ENCODE measurements at places on chromosomes 3 and 15.

DNA sequence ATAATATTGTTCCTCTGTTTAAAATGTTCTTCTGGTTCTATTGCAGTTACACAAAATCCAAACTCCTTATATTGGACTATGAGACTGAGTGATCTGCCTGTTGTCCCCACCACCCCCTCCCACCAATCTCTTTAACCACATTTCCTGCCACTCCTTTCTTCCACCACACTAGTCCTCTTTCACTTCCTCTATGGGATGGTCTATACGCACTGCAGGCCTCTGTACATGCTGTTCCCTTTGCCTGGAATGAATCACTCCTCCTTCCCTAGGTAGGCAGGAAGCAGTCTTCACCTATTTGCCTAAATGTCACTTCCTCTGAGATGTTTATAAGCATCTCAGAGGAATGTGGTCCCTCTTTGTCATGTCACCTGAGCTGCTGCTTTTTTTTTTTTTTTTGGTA is 4.0 kb downstream of the MAP2K1 start:
- peak; percentile 24 for DNase-seq

GRCh38 chr3:194715022-194715800 is 29.5 kb downstream of the FAM43A start:
- DNase-seq = no peak

DNA sequence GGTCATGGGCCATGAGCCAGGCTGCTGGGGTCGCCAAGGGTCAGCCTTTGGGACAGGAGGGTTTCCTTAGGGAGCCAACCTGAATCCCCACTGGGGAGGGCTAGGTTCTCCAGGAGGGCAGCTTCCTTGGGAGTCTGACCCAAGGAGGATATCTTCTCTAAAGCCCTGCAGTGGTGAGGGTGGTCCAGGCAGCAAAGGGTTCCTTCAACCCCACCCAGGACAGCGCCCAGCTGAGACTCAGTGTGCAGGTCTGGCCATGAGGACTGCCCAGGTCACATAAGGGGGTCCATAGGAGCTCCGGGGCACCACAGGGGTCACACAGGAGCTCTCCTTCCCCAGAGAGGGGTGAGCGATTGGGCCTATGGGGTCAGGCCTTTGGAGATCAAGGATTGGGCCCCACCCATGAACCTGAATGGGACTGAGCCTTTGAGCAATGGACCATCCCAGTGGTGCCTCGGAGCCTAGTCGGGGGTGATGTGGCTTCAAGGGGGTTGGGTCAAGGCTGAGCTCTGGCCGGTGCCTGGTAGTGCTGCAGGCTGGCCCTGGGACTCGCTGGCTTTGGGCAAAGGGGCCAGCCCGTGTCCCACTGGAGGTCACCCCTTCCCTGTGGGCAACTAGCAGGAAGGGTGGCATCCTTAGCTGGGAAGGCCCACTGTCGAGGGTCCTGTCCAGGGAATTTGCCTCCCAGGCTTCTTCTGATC is 216.5 kb downstream of the SNRPN start:
- DNase-seq = peak; percentile 6

DNA sequence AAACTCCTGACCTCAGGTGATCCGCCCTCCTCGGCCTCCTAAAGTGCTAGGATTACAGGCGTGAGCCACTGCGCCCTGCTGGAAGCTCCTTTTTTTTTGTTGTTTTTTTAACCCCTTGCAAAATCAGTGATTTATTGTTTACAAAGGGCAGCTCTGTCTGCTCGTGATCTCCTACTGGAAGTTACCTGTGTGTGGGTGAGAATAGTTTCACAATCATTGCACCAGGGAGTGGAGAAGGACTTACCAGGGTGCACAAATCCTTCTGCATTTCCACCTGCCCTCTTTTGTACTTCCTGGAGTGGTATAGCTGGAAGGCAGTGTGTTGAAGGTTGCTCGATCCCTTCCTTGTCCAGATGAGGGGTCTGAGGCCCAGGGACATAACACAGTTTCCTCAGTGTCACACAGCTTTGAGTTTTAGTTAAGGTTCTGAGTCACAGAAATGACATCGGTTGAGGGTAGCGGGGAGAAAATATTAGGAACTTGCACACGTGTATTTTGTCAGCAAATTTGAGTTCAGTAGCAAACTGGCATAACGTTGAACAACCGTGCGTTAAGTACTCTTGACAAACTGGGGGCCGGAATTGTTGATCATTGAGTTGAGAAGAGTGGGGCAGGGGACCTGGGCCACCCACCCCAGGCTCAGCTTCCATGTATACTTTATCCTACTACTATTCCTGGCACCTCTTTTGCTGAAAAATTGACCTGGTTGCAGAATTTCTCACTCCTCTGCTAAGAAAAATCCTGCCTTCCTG is 11.3 kb upstream of the TRAK1 start:
- no peak for DNase-seq

- no peak for DNase-seq
These were observed 439.4 kb upstream of the RBMS3 start for GRCh38 chr3:28841441-28841840.

- DNase-seq = no peak
These were observed 620.3 kb upstream of the AGTR1 start for GRCh38 chr3:148077318-148077923.

GRCh38 chr3:80543154-80543553 is 775.4 kb upstream of the ROBO1 start:
- no peak for DNase-seq

DNA sequence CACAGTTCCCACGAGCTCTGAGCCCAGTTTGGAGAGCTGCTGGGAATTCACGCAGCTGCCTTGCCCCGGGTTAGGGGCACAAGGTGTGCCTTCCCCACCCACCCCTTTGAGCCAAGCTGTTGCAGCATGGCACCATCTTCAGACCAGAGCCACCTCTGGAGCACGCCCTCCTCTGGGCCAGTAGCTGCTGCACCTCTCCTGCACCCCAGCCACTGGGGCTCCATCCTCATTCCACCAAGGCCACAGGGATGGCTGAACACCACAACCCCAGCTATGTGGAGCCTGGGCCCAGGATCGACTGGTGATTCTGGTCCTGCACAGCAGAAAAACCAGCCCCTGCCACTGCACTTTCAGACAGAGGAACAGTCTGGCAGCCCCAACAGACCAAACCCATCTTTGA is 25.7 kb downstream of the TUBGCP5 start:
- no peak for DNase-seq

DNA sequence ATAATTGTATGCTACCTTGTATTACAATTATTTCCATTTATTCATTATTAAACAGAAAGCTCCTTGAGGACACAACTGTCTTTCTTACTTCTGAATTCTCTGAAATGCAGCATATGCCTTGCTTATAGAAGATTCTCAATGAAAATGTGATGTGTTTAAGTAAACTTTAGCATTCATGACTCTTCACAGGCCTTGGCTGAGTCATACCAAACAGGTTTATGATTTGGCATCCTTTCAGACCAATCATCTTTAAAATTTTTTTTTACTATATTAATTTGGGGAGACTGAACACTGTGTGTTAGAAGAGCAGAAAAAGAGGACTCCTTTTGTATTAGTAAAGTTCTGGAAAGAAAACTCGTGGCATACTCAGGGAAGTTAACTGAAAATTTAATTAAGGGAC is 6.4 kb upstream of the GALK2 start:
- no peak for DNase-seq
